ENCODE measurements at places on chromosomes 16 and 17. TPM values are rescaled to one million over a fixed set of nuclear protein-coding genes. Genes with fewer than 3 reads are reported as not detected.

DNA sequence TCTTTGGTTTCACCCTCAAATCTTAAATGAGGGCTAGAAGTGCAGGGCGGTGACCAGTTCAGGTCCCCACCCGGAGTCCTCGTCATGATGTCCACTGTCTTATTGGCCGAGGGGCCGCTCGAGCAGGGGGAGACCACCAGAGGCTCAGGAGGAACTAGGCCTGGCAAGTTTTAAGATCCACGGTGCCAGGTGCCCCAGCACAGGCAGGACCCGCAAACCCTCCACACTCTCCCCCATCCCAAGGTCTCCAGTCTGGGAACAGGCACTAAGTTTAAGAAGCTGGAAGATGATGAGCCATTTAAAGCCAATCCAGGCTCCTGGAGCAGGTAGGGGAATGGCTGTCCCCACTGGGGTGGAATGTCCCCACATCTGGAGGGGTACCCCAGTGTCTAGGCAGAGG is 4.1 kb downstream of the DLX3 start:
- no peak for DNase-seq
- peaks cover 38% of the 10 kb centered on the region for H3K4me1 ChIP-seq
- H3K27me3 ChIP-seq = peaks cover 27% of the 10 kb centered on the region
- no peak overlapping the region for H3K4me3 ChIP-seq
- no peaks in the 10 kb centered on the region for H3K36me3 ChIP-seq
- no peak overlapping the region for H3K27ac ChIP-seq

DNA sequence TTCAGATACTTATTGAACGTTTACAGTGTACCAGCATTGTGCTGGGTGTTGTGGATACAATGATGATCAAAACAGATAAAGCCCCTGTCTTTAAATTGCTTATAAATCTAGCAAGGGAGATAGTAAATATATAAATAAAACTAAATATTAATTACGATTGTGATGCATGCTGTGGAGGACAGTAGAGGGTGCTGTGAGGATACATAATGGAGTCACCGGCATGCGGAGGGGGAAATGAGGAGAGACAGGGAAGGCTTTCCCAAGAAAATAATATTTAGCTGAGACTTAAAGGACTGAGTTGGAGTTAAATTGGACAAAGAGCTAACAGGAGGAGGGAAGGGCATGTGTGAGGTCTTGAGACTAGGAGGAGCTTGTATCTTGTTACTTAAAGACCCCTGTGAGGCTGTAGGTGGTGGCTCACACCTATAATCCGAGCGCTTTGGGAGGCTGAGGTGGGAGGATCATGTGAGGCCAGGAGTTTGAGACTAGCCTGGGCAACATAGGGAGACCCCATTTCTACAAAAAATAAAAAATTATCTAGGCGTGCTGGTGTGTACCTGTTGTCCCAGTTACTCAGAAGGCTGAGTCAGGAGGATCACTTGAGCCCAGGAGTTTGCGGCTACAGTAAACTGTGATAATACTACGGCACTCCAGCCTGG is 2.4 kb downstream of the DHRS7B start:
- H3K4me1 ChIP-seq = peaks cover 26% of the 10 kb centered on the region
- H3K27ac ChIP-seq = no peak overlapping the region
- no peaks in the 10 kb centered on the region for H3K27me3 ChIP-seq
- H3K36me3 ChIP-seq = no peaks in the 10 kb centered on the region
- no peak for DNase-seq

GSG1L2 gene
- not detected for total RNA-seq

KCNG4 gene
- not detected for total RNA-seq

DNA sequence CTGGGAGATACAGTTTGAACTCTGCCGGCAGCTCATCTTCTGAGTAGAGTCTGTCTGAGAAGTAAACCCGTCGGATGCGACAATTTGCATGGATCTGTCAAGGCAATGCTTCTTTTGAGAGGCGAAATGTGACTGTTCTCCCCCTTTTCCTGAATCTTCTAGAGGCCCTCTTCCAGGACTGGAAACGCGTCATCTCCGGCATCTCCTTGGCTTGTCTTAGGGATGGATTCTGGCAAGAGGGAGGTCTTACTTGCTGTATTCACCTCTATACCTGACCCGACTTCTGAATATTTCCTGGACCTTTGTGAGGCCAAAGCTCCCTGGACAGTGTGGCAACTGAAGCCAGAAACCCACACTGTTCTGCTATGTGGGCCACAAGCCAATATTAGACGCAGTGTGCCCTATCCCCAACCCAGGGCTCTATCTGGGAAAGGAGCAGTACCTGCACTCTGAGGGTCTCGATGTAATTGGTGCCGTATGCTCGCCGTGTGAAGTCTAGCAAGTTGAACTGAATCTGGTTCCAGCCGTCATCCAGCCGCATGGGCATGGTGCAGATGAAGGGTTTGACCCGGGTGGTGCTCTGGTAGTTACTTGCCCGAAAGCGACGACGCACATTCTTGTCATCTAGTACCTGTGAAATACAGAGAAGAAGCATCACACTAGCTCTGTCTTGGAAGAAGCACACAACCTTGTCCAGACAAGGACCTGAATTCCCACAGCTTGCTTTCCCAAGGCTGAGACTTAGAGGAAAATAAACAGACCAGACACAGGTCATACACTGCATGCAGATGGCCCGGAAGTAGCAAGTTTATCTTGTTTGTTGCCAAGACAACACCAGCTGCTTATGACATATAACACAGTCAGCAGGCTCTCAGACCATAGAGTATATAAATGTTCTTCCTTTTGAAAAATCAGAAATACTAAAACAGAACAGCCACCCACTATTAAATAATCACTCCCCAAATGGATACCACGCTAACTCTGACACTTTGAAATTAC is 14.1 kb downstream of the CFAP20 start:
- H3K36me3 ChIP-seq = peaks cover 47% of the 10 kb centered on the region
- H3K4me3 ChIP-seq = no peak overlapping the region
- peaks cover 49% of the 10 kb centered on the region for H3K4me1 ChIP-seq
- H3K27me3 ChIP-seq = no peaks in the 10 kb centered on the region
- H3K27ac ChIP-seq = no peak overlapping the region

FOXF1 gene
- total RNA-seq = 69.7 TPM

DNA sequence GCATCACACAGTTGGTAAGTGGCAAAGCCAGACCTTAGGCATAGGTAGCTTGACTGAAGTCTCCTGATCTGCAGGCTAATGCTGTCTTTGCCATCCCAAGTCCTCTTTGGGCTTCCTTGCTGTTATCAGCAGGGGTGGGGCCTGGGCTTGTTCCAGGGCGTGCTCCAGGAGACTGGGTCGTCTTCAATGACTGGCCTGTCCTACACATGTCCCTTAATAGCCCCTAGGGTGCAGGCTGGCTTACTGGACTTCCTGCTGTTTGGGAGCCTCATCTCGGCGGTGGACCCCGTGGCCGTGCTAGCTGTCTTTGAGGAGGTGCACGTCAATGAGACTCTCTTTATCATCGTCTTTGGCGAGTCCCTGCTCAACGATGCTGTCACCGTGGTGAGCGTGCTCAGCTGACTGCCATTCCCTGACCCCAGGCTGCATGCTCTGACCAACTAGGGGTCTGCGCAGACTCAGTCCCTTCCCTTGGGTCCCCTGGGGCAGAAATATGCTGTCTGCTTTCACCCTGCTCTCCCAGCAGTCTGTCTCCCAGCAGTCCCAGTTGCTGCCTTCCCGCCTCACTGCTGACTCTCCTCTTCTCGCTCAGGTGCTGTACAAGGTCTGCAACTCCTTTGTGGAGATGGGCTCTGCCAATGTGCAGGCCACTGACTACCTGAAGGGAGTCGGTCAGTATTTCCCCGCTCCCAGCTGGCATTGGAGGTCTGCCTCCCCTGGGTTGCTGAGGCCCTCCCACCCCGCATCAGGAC is 6.2 kb downstream of the SLC9A5 start:
- H3K36me3 ChIP-seq = no peaks in the 10 kb centered on the region
- H3K4me1 ChIP-seq = no peaks in the 10 kb centered on the region
- H3K27ac ChIP-seq = no peak overlapping the region

GRCh38 chr17:80319999-80320344 is 59.3 kb downstream of the RNF213 start:
- H3K27me3 ChIP-seq = no peaks in the 10 kb centered on the region
- no peak overlapping the region for H3K27ac ChIP-seq
- H3K4me3 ChIP-seq = no peak overlapping the region
- no peak for DNase-seq
- H3K4me1 ChIP-seq = no peaks in the 10 kb centered on the region
- H3K36me3 ChIP-seq = peaks cover 47% of the 10 kb centered on the region

CFAP97D1 gene
- total RNA-seq = 0.19 TPM

ST6GALNAC2 gene
- 17.8 TPM for total RNA-seq

KRTAP3-2 gene
- not detected for total RNA-seq

CDH11 gene
- 47.8 TPM for total RNA-seq

GRCh38 chr16:2214719-2214968 is at the start of gene PGP:
PGP (minus strand) TSS chr16:2214840; CDS start chr16:2214777, 63 bp downstream.
- peak within 1 kb of the TSS; percentile 87 for H3K4me3 ChIP-seq
- no peaks in the 10 kb centered on the region for H3K27me3 ChIP-seq
- peaks cover 34% of the 10 kb centered on the region for H3K4me1 ChIP-seq
- peak within 1 kb of the TSS; percentile 92 for H3K27ac ChIP-seq
- no peak for DNase-seq

GRCh38 chr16:57422026-57422944 is 17.7 kb downstream of the CCL17 start:
- H3K4me1 ChIP-seq = peaks cover 36% of the 10 kb centered on the region
- no peak overlapping the region for H3K4me3 ChIP-seq
- H3K36me3 ChIP-seq = peaks cover 9% of the 10 kb centered on the region
- H3K27ac ChIP-seq = peak overlapping the region; percentile 54

BEAN1 gene
- total RNA-seq = 0.50 TPM

- H3K4me1 ChIP-seq = peaks cover 10% of the 10 kb centered on the region
- no peak overlapping the region for H3K4me3 ChIP-seq
- H3K36me3 ChIP-seq = no peaks in the 10 kb centered on the region
- no peak overlapping the region for H3K27ac ChIP-seq
- H3K27me3 ChIP-seq = no peaks in the 10 kb centered on the region
These were observed 106.9 kb downstream of the RGS9 start for GRCh38 chr17:65243838-65244625.

PRR14 gene
- 32.4 TPM for total RNA-seq

GRCh38 chr17:12666718-12667117 is 1.0 kb downstream of the MYOCD start:
- no peak for DNase-seq
- H3K36me3 ChIP-seq = no peaks in the 10 kb centered on the region
- peaks cover 30% of the 10 kb centered on the region for H3K4me1 ChIP-seq
- peak overlapping the region; percentile 91 for H3K27ac ChIP-seq

DNA sequence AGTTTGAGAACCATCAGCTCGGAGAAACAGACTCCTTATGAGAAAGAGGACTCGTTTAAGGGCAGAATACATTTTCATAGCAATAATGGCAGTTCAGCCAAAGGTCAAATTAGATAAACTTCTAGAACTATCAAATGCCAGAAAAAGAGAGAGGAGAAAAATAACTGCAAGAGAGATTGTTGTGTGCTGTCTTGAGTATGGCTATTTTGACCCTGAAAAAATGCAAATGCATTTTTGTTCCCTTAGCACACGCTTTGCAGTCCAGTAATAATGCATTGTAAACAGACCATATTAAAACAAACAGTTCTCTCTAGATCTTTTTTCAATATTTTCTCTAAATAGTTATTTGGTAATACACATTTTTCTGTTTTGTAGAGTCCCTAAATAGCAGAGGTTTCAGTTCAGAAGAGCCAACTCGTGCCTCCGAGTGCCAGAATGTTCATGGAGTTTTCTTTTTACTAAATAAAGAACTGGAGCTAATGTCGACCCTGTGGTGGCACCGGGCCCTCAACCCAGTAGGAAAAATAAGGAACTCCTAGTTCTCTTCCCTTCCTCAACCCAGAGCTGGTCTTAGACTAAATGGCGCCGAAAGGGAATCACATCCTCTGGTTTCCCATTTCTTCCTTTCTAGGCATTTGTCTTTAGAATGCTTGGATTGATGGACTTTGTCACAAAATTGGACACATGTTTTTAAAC is 298.0 kb downstream of the MAP2K4 start:
- no peaks in the 10 kb centered on the region for H3K36me3 ChIP-seq
- H3K27me3 ChIP-seq = no peaks in the 10 kb centered on the region
- no peak overlapping the region for H3K4me3 ChIP-seq
- peak overlapping the region; percentile 42 for H3K27ac ChIP-seq
- DNase-seq = no peak

CHST5 gene
- not detected for total RNA-seq

GRAP gene
- total RNA-seq = 3.7 TPM

GRCh38 chr17:36591434-36592315 is at the start of gene DHRS11:
DHRS11 (plus strand) TSS chr17:36591879; CDS start chr17:36592010, 131 bp downstream.
- peak within 1 kb of the TSS; percentile 67 for H3K27ac ChIP-seq
- H3K4me3 ChIP-seq = peak within 1 kb of the TSS; percentile 98
- H3K27me3 ChIP-seq = no peaks in the 10 kb centered on the region
- H3K4me1 ChIP-seq = peaks cover 21% of the 10 kb centered on the region
- H3K36me3 ChIP-seq = peaks cover 37% of the 10 kb centered on the region

- no peak for DNase-seq
- peaks cover 58% of the 10 kb centered on the region for H3K4me1 ChIP-seq
- no peak overlapping the region for H3K4me3 ChIP-seq
- H3K27me3 ChIP-seq = no peaks in the 10 kb centered on the region
- no peaks in the 10 kb centered on the region for H3K36me3 ChIP-seq
These were observed 20.6 kb downstream of the B9D1 start for GRCh38 chr17:19341641-19342610.

Data from esophagus muscularis mucosa (tissue), 4 donors.